Activated naive CD4-positive, alpha-beta T cell treated with anti-CD3 and anti-CD28 coated beads, Interleukin-2, amount 50 U/mL, for 72 hours (primary cell): ENCODE measurements at places on chromosomes 2 and 18. TPM values are rescaled to one million over a fixed set of nuclear protein-coding genes. Genes with fewer than 3 reads are reported as not detected.

Gene MYCN
- not detected for total RNA-seq

Gene HK2
- total RNA-seq = 84.5 TPM

Gene CXCR2
- total RNA-seq = not detected

Gene IFIH1
- 29.2 TPM for total RNA-seq

Gene HTR2B
- total RNA-seq = not detected

Gene UGT1A8
- total RNA-seq = not detected

Gene BBS5
- 2.0 TPM for total RNA-seq

Gene DSC2
- not detected for total RNA-seq

Gene CNGA3
- total RNA-seq = not detected

Gene IL1R1
- 6.8 TPM for total RNA-seq

DNA sequence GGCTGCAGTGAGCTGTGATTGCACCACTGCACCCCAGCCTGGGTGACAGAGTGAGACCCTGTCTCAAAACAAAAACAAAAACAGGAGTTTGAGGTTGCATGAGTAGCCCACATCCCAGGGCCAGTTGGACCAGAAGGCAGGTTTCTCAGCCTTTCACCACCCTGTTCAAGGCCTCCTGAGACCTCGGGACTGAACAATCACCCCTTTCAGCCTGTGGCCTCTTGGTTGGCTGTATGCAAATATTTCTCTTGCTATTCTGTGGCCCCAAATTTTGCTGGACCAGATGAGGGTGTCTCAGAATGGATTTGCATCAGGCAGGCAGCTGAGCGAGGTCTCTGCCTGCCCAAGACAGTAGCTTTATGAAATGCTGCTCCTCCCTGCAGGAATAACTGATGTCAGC is 56.9 kb downstream of the DPYSL5 start:
- no peak for DNase-seq

DNA sequence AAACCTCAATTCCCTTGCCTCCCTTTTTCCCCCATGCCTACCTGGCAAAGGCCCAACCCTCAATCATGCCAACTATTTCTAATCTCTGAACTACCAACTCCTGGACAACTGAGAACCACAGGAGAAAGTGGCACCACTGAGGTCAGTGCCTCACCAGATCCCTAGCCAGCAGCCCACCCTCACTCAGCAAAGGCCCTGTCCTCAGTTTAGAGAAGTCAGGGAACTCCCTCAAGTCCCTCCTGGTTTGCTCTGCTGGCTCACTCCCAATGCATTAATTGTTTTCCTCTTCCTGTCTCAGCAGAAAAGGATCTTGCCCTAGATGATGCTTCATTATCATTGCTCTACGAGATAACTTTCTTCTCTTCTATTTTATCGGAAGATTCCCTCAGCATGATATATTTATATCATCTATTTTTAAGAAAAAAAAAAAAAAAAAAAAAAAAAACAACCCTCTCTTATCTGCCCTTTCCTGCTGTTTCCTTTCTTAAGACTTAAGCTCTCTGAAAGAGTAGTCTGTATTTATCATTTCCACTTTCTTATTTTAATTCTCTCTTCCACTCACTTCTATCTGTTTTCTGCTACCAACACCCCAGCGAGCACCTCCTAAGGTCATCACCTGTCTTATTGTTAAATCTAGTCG is 22.7 kb upstream of the ZBTB14 start:
- DNase-seq = no peak

DNA sequence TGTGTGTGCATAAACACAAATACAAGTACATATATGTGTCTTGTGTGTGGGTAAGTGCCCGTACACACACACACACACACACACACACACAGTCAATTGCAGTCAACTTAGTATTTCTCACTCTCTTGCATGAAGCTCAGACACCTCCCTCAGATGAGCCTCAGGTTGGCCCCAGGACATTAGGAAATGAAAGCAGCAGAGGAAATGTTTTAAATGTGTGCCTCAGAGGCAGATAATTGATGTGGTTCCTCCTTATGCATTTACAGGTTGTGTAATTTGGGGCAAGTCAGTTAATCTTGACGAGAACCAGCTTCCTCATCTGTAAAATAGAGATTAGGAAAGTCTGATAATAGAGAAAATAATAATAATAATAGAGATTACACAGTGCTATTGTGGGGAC is 814.0 kb upstream of the ID2 start:
- no peak for DNase-seq

DNA sequence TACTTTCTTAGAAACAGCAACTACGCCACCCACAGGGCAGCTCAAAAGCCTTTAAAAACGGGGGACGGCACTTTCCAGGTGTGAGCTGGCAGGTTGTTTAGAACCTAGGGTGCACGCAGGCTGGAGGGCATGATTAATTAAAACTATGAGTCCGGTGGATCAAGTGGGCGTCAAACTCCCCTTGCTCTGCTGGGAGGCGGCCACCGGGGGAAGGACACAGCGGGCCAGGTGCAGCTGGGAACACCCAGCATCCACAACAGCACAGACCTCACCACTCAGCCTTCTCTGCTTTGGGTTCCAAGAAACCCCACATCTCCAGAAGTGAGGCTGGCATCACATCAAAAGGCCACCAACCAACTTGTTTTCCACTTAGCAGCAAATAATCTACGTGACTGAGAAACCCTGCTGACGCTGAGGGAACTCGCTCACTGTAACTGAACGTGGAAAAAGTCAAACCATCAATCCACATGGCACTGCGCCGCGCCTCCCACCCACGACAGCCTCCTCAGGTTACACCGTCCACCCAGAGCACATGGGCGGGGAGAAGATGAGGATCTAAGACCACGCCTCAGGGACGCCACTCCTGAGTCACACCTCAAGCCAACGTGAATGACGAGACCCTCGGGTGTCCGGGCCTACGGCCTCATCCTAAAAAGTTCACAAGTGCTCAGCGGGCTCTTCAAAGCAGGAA is 118.2 kb downstream of the ZNF516 start:
- DNase-seq = no peak

DNA sequence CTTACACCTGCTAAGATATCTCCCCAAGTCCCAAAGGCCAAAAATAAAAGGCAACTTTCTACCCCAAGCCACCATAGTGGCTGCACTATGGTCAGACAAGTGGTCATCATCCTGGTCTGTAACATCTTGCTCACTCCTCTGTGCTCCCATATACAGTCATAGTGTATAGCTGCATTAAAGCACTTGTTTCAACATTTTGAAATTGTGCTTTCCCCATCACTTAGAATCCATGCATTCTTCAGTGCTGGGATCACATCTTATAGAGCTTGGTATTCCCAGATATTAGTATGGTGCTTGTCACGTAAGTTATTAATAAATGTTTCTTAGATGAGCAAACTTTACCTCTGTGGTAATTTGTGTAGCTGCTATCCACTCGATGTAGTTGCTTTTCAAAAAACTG is 40.4 kb upstream of the CDC42EP3 start:
- DNase-seq = no peak

DNA sequence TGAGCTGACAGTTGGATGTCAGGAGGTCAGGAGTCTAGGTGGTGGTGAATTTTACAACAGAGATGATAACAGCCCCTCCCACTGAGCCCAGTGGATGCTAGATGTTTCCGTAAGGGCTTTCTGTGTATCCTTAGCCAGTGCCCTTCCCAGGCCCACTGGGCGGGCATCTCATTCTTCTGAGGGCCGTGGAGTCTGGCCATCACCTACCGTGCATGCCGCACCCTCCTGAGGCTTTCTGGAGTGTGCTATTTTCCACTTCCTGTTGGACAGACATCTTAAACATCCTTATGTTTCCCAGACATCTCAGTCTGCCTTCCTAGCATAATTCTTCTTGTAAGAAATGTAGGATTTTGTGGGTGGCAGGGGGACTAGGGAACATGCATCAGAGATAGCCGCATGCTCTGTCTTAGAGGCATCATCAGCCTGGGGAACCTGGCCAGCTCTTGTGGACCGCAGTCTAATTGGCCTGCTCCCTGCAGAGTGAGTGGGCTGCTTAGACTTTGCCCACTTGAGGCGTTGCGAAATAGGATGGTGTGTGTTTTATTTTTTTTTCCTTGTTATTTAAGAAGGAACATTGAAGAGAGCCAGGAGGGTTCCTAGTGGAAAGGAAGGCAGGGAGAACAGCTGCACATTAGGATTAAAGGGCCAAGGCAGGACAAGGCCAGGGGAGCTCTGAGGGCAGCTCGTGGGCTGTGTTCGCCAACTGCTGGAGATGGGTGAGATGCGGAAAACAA is 135.8 kb downstream of the SH3RF3 start:
- DNase-seq = peak; percentile 20

- DNase-seq = no peak
Observed at GRCh38 chr2:210599476-210599875, 43.1 kb downstream of the CPS1 start.

DNA sequence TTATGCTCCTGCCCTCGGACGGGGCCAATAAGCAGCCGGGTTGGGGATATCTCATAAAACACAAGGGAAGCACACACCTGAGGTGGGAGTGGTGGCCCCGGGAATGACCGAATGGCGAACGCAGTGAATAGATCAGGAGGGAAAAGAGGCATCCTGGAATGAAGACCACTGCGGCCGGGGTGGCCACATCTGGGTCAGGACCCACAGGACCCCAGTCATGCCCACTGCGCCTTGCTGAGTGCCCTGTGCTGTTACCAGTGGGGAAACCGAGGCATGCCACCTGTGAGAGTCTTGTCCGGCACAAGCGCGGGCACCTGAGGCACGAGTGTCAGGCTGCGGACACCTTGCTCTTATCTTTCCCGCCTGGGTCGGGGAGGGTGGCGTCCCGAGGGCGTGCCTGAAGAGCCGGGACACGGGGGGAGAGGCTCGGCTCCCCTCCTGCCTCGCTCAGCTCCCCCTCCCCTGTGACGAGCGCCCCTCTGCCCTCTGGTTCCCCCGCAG is 1.6 kb downstream of the PDCD1 start:
- DNase-seq = no peak

GRCh38 chr2:153645599-153645998 is 167.0 kb upstream of the RPRM start:
- DNase-seq = no peak

- DNase-seq = no peak
Observed at GRCh38 chr2:42618116-42618515, 49.7 kb downstream of the MTA3 start.

- DNase-seq = no peak
Observed at GRCh38 chr2:239884875-239885274, 140.3 kb downstream of the NDUFA10 start.

- no peak for DNase-seq
Observed at GRCh38 chr2:234116010-234116409, 65.5 kb downstream of the SPP2 start.

GRCh38 chr2:206764673-206765241 is 371 bp downstream of the MDH1B start:
- DNase-seq = no peak

- no peak for DNase-seq
Observed at GRCh38 chr18:36536426-36536825, 238.9 kb downstream of the FHOD3 start.

DNA sequence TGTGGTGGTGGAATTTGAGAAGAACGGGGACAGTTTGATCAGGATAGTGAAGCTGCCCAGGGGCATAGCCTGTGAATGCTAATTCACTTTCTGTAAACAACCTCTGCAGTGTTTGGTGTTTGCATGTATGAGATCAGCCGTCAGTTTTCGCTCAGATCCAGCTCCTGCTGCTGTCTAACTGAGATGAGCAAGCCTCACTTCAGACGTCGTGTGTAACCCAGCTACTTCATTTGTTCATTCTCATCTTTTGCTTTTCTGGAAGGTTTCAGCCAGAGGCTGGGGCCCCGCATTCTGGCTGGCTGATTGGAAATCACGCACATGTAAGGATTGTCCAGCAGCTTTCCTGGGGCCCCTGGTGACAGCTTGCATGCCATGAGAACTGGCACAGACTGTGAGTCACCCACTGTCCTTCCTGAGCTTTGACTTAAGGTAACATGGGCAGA is 48.9 kb downstream of the LDLRAD4 start:
- DNase-seq = no peak

- DNase-seq = no peak
Observed at GRCh38 chr2:201891676-201892075, 85.3 kb downstream of the CDK15 start.

DNA sequence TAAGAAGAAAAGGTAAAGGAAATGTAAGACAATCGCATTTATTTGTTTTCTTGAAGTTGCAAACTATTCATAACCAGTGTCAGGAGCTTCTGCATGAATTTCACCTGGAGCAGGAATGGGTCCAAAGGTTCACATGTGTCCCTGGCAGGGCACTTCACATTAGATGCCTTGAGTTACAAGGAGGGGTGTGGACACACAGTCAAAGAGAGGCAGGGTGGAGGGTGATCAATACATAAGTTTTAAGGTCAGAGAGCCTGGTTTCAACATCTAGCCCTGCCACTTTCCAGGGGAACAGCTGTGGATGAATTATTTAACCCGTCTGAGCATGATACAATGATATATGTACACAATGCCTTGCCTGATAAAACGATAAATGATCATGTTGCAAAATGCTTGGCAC is 321.4 kb downstream of the CYP26B1 start:
- no peak for DNase-seq
